ENCODE measurements at places on chromosomes 6 and 20.
A peak's percentile ranks its signal among the peaks of the same experiment; 100 is the strongest.

- DNase-seq, result no peak
Measured at GRCh38 chr20:51184289-51184688, 161.4 kb upstream of the KCNG1 start.

DNA sequence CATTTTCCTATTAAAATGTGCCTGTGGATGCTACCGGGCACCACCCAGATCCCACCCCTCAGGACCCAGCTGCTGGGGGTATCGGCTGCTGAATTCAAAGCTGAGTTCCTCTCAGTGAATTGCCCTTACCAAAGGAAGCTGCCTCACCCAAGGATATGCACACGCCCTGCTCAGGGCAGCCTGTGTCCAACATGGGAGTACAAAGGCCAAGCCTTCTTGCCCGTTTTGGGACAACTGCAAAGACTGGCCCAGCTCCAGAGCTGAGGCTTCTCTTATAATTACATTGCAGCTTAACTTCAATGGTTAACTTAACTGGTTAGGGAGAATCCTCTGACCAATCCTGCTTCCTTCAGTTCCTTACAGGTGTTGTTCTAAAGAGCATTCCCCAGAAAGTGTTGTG is 19.8 kb upstream of the FANCE start:
- DNase-seq, result no peak

- DNase-seq, result no peak
Measured at GRCh38 chr6:98794307-98794842, 40.0 kb upstream of the POU3F2 start.

- DNase-seq, result no peak
Measured at GRCh38 chr6:128759901-128760300, 123.0 kb upstream of the LAMA2 start.

DNA sequence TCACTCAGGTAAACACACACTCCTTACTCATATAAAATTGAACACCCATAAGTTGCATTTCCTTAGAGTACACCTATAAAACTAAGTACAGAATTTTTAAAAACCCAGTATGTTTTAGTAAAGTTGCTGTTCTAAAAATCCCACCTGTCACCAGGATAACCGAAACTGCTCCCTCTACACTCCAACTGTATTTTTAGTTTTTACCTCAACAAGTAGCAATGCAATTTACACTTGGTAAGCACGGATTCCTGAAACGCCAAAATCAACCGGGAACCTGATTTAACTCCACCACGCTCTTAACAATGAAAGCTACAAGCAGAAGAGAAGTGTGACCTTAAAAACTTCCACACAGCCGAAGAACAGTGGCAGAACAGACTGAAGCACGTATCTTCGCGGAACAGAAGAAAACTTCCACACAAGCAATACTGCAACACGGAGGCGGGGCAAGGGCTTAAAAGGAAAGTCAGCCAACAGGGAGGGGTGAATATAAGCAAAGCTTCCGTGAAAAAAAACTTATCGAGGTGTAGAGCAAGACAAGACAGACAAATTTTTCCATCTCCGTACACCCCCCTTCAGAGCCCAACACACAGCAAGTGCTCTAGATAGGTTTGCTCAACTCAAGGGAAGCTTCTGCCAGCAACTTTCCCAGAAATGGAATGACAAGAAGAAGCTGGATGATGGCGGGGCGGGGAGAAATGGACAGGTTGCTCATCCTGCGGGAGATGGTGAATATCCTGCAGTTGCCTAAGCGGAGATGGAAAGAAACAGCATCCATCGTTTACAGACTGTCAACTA is 1.4 kb downstream of the STAU1 start:
- peak; percentile 66 for DNase-seq

DNA sequence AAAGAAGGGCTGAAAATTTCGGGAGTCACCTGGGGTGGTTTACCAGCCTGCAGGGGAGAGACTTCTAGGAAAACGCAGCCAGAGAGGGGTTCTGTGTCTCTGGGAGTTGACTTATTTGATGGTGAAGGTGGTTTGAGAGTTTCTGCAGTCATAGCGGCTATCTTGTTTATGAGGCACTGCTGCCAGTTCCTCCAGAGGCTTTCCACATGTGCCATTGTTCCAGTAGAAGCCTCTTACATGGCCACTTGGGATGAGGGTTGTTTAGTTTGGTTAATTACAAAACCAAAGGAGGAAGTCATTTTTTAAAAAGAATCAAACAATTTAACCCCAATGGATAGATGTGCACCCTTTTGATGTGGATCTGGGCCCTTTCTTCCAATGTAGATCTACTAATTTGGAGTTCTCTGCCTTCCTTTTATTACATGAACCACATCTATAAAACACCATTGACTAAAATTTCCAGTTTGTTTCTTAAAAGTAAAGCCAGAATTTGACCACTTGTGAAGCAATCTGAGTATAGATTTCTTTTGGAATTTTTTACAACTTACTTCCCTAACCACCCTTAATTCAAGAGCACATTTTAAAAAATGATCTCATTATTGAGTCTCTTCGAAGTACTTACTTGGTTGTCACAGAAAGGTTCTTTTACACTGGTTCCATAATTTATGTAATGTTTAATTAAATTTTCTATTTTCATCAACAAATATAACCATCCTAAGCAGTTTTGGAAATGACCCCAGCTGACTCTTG is 97.6 kb downstream of the TCP11 start:
- DNase-seq, result no peak

DNA sequence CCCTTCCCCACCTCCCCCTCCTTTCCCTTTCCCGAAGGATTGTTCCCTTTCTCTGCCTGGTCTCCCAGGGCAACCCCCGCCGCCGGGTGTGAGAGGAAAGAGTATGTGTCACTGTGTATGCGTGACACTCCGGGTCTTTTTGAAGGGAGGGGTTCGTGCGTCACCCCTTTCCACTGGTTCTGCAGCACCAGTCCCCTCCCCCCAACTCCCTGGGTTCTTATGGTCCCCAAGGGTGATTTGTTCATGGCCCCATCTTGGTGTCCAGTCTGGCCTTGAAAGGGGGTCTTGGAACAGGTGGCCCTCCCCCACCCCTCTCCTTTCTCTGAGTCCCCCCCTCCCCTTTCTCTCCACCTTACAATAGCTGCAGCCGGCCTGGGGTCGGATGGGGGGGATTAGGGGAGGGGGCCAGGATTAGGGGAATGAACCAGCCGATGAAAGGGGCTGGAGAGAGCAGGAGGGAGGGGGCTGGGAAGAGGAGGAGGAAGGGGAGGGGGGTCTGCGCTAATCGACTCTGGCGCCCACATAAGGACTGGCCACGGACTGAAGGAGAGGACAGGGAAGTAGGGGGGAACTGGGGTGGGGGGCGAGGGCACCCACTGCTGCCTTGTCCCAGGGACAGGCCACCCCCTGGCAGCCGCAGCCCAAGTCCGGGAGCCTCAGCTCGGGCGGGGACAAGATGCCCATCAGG is 1.3 kb upstream of the RING1 start:
- peak; percentile 34 for DNase-seq

- no peak for DNase-seq
Measured at GRCh38 chr6:13053006-13053461, 275.3 kb downstream of the TBC1D7 start.

- DNase-seq, result no peak
Measured at GRCh38 chr20:35059612-35060011, 33.0 kb downstream of the TRPC4AP start.

DNA sequence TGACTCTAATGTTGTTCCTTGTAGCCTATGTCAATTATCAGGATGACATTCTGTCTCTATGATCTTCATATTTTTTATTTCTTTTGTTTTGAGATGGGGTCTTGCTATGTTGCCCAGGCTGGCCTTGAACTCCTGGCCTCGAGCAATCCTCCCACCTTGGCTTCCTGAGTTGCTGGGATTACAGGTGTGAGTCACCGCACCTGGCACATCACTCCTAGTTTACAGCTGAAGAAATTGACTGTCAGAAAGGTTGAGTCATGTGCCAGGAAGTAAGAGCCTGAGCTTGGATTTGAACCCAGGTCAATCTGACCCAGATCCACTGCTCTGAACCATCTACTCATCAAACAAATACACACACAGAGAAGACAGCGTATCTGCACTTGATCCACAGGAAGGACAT is 14.4 kb downstream of the PPP1R3G start:
- no peak for DNase-seq

GRCh38 chr6:32195652-32195901 is 3.1 kb upstream of the GPSM3 start:
- peak; percentile 100 for DNase-seq

DNA sequence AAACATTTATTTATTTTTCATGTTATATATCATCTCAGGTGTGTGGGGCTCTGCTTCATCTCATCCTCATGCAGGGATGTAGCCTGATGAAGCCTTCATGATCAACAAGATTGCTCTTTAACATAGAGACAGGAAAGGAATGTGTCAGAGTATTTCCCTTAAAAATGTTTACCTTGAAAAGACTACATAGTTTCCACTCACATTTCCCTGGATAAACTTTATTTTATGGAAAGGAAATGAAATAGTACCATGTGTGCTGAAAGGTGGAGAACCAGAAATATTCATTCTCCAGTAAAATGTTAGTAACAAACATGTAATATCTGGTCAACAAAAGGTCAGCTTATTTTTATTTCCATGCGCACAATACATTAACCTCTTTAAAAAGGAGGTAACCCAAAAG is 155.8 kb downstream of the GRM1 start:
- no peak for DNase-seq

GRCh38 chr20:42179768-42180167 is 561.6 kb upstream of the CHD6 start:
- DNase-seq, result peak; percentile 35

- DNase-seq, result no peak
Measured at GRCh38 chr6:37826188-37826587, 6.7 kb downstream of the ZFAND3 start.

DNA sequence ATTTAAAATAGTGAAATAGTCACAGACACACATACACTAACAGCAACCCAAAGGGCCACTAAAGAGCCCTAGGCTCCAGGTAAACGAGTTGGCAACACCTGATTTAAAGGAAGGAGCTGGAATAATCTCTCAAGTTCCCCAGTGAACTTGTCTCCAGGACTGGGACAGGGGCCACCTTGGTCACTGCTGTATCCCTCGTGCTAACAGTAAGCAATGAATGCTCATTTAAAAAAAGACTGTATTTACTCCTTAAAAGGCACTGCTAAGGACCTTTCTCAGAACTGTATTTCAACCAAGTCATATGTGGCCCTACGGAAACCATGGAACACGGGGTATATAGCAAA is 1.3 kb downstream of the DIDO1 start:
- DNase-seq, result peak; percentile 6

DNA sequence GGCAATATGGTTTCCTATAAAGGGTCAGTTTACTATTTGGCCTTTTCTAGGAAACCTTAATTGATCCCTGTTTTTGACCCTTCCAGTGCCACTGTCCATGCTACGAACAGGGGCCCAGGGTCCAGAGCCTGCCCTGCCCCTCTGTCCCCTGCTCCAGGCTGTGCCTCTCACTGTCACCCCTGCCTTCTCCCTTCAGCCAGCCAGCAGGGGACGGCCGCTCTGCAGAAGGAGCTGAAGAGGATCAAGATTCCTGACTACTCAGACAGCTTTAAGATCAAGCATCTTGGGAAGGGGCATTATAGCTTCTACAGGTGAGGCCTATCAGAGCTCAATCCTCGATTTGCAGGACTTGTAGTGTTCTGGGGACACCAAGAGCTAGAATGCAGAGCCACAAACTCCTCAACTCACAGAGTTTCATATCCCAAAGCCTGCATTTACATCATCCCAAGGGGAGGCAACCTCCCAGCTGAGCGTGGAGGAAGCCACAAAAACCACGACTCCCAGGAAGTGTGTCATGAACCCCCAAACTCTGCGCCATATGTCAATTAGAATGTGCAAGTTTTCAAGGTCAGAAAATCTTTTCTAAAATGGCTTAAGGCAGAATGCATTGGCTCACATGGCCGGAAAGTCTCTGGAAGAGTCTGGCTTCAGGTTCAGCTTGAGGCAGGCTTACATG is 3.6 kb downstream of the BPI start:
- DNase-seq, result no peak

- no peak for DNase-seq
Measured at GRCh38 chr6:151498327-151498726, 4.5 kb downstream of the CCDC170 start.

GRCh38 chr20:32443386-32443974 is 85.3 kb downstream of the ASXL1 start:
- no peak for DNase-seq

- DNase-seq, result no peak
Measured at GRCh38 chr20:57806975-57807374, 97.2 kb upstream of the PMEPA1 start.

DNA sequence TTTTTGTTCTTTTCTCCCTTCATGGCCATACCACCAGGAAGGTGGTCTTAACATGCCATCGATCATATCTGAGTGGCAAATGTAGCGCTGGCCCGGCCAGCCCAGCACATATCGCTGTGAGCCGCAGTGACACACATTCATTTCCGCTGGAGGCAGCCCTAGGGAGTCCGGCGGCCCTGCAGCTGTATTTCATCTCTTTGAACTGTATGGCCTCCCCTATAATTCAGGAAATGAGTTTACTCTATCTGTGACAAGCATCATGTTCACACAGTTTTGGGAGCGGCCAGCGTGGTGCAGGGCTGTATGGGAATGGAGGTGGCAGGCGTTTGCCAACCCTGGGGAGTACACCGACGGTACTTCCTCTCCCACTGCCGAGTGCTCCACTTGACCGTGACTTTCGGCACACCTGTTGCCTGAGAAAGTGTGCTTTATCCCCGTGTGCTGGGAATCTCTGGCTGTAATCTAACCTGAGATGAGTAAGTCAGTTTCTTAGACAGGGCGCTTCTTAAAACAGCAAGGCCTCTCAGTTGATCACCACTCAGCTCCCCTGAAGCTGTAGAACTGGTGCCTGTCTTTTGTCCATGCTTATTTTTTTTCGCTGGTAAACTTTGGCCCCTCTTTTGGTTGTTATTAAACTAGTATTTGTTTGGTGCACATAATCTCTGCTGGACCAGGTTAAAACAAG is 257.1 kb upstream of the TAB2 start:
- no peak for DNase-seq

- DNase-seq, result no peak
Measured at GRCh38 chr6:53325785-53326184, 23.0 kb downstream of the ELOVL5 start.

DNA sequence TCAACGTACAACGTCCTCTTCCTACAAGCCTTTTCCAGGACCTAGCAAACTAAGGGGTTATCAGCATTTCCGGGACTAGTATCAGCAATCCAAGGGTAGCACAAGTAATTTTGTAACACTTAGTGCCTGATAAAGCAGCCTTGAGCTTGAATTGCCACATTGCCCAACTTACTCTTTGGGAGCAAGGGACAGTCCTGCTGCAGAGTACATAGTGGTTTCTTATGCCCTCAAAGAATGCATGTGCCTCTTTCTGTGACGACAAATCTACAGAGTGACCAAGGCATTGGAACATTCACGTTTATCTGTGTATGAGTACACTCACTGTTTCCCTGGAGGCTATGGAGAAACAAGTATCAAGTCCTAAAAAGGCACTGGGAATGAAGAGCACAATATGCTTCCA is 3.2 kb upstream of the ID4 start:
- no peak for DNase-seq

DNA sequence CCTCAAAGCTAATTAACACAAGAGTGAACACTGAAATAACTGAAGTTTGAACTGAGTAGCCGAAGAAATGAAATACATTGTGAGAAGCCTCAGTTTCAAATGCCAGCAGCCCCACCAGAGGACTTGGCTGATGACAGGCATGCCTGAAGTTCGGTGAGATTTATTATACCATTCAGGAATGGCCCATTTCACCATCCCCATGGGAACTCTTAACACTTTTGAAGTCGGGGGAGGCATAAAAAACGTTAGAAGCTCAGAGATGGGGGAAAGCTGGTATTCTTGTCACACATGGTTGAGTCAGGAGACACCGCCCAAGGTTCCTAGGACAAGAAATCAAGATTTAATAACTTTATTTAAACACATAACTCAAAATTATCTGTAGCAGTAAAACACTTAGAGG is 17.6 kb upstream of the SLC22A3 start:
- DNase-seq, result no peak

- no peak for DNase-seq
Measured at GRCh38 chr6:100833972-100834574, 47.1 kb downstream of the ASCC3 start.
